ENCODE measurements at places on chromosomes 12 and 14.

GRCh38 chr14:105481886-105482457 lies 4.7 kb upstream of the CRIP1 start:
- DNase-seq = peak; percentile 96

DNA sequence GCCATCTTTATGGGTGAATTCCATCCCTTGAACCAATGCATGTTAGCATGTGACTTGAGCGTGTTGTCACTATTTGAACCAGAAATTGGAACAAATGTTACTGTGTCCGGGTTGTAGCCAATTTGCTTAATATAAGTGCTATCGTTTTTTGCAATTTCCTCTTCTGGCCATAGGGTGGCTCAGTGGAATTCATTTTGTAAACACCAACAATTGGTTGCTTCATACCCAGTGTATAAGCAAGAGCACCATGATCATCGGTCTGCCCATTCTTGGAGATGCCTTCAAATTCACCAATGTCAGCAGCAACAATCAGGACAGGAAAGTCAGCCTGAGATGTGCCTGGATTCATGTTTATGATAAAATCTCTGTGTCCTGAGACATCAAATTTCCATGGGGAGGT lies 5.0 kb upstream of the NEDD1 start:
- DNase-seq = peak; percentile 7

DNA sequence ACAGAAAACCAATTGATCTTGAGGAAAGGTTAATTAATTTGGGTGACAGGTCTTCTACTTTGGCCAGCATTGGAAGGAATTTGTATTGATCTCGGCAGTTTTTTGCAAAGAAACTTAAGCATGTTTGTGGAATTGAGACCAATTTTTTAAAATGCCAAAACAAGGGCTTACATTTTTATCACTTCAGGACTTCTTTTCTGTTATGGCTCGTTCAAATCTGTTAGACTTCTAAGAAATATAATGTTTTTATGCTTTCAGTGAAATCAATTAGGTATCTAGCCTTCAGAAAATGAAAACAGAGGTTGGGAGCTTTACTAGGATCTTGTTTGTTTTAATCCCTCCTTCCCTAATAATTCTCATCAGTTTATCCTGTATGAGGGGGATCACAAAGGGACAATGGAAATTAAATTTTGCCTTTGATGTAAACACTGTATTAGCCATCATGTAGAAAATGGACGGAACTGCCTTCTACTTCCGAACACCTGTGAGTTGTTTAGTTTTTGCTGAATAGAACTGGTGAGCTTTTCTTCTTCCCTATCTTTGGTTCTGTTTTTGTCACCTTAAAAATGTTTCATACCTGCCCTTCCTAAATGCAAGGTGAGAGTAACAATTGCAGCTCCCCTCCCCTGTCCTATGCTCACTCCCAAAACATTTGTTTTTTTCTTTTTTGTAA lies 7.8 kb downstream of the FOXA1 start:
- no peak for DNase-seq

- DNase-seq = no peak
These were observed 154.9 kb upstream of the PZP start for GRCh38 chr12:9363145-9363544.

DNA sequence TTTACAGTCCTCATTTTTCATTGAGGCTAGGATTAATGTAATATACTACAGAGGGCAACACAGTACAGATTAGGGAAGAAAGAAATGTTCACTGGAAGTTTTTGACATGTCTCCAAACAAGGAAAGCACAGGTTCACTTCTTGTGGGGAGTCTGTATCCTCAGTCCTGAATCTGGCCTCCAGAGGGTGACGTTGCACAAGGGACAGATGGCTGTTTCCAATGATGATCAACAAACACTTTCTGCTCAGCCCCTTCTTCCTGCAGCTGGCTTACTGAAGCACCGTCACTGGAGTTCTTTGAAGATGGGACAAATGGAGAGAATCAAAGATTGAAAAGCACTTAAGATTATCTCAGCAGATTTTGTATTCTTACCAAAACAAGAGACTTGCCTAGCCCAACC lies 123.3 kb upstream of the OR4E1 start:
- peak; percentile 3 for DNase-seq

DNA sequence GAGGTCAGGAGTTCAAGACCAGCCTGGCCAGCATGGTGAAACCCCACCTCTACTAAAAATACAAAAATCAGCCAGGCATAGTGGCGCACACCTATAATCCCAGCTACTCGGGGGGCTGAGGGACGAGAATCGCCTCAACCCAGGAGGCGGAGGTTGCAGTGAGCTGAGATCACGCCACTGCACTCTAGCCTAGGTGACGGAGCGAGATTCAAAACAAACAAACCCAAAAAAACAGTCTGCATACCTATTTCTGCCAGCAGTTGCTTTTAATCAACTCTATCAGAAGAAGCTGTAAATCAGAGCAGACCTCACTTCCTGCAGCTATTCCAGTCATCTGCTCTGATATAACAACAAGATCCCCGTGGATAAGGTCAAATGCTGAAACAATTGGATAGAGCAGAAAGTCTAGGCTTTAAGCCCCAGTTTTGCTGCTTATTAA lies 50.5 kb downstream of the LIMA1 start:
- DNase-seq = no peak

GRCh38 chr12:52193991-52194390 lies 2.2 kb upstream of the KRT80 start:
- DNase-seq = no peak

- no peak for DNase-seq
These were observed 36.4 kb upstream of the ATXN2 start for GRCh38 chr12:111635524-111635923.

- DNase-seq = no peak
These were observed 20.1 kb downstream of the FOXN4 start for GRCh38 chr12:109289004-109289403.

GRCh38 chr12:1117970-1118563 lies 127.0 kb downstream of the ERC1 start:
- DNase-seq = peak; percentile 64

Data from inflammatory macrophage (primary cell).